ENCODE measurements at places on chromosomes 11 and 22.

DNA sequence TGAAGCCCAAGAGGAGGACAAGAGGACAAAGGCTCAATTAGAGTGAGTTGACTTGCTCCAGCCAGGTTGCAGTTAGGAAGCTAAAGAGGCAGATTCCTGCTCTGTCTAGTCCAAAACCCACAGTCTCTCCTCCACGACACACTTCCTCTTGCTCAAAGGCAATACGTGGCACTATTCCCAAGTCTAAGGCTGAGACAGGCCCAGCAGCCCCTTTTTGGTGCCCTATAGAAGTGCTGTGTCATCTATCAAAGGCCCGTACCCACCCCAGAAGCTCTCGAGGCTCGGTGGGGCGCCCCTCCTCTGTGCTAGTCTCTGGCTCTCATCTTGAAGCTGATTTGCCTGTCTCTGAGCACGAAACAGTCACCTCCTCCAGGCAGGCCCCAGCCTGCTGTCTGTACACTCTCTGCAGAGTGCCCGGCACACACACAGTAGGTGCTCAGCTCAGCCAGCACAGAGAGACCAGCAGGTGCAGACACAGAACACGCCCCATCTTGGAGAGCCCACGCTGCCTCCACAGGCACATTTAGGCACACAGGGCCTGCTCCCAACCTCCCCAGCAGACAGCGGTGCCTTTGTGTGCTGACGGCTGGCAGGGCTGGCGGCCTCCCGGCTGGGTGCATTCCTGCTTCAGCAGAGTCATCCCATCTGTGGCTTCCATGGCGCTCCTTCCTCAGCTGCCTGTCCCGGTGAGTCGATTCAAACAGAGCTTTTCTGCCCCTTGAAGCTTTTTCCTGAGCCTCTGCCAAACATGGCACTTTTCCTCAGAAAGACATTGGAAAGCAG, 52.8 kb downstream of the MYH9 start:
- DNase-seq, result no peak

DNA sequence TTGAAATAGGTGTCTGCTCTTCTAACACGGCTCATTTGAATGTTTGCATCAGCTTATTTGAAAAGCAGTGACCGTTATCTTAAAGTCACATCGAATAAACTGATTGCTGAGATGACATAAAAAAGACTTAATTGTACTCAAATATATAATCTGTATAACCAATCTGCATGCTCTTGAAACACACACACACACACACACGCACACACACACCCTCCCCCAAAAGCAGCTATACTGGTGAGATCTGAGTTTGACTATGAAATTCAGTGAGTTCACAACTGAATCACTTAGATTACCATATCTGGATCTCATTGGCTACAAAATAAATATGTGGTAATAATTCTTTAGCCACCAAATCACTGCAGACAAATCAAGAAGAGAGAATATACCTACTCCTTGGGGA, 3.8 kb upstream of the IFTAP start:
- DNase-seq, result no peak

GRCh38 chr22:48485149-48486133, 1342.2 kb downstream of the BRD1 start:
- no peak for DNase-seq

GRCh38 chr11:47004595-47005033, 68.1 kb downstream of the CSTPP1 start:
- peak; percentile 20 for DNase-seq

DNA sequence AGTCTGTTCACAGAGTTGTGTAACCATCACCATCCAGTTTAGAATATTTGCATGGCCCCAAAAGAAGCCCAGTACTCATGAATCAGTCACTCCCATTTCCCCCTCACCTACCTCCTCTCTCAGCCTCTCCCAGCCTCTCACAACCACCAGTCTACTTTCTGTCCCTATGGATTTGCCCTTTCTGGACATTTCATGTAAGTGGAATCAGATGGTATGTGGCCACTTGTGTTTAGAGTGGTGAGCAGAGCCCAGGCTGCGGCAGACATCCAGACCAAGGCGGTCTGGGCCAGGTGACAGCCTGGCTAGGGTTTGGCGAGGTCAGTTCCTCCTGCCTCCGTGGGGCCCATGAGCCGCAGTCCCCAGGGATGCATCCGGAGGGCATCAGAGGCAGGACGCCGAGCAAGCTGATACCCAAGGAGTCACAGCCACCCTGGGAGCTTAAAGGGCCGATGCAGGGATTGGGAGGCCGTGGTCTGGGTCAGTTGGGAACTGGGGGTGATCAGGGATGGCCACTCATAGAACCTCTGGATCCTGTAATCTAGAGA, 53.3 kb upstream of the CLDN5 start:
- no peak for DNase-seq

DNA sequence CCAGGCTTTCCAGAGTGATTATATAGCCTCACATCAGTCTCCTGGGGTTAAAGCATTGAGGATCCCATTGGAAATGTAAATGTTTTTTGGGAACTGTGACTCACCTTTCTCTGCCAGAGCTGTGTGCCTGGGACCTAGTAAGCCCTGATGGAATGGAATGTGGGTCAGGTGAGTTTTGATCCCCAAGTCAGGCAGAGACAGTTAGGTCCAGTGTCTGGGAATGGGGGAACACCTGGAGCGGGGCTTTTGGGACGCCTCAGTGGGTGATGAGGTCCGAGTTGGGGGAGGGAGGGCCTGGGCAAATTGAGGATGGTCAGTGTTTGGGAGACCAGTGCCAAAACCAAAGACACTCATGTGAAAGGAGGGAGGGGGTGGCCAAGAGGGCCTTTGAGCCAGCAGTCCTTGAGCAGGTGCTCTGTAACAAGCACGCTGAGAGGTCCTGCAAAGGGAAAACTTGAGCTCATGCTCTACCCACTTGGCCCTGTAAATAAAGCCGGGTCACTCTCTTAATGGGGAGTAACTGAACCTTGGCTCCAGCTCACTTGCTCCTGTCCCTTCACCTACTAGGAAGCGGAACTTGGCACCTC, 104.7 kb downstream of the NAV2 start:
- DNase-seq, result no peak

DNA sequence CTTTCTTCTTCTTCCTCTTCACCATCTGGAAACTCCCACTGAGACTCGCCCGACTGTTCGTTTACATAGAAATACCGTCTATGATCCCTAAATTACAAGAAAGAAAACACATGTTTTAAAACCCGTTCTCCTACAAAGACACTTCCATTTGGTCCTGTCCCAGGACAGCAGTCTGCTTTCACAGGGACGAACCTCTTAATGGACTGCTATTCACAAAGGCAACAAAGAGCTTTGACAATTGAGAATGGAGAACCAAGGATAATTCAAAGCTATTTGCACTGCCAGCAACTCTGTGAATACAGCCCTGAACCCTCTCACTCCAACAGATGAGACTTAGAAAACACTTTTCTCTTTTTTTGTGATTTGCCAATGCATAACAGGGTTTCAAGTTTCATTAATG, 16.3 kb upstream of the AGBL2 start:
- DNase-seq, result no peak

DNA sequence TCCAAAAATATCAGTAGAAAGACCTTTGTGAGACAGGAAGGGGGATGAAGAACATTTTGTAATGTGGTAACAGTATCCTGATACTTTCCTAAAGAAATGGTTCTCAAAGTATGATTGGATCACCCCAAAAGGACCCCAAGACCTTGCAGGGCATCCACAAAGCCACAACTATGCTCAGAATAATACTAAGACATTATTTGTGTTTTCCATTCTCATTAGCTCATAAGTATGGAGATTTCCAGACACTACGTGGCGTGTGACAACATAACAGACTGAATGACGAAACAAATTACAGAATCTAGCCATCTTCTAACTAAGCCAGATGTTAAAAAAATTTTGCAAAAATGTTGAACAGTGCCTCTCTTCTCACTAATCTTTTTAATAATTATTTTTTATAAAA, 24.9 kb downstream of the CHEK2 start:
- no peak for DNase-seq

- no peak for DNase-seq
Measured at GRCh38 chr11:24142062-24142461, 354.8 kb upstream of the LUZP2 start.

GRCh38 chr11:119885067-119885466, 156.1 kb upstream of the NECTIN1 start:
- no peak for DNase-seq

- DNase-seq, result no peak
Measured at GRCh38 chr22:37631448-37632173, 7.9 kb upstream of the SH3BP1 start.

GRCh38 chr11:71267807-71268421, 15.5 kb upstream of the SHANK2 start:
- DNase-seq, result no peak

- DNase-seq, result no peak
Measured at GRCh38 chr11:110425751-110426545, 3.8 kb upstream of the FDX1 start.

GRCh38 chr11:117117681-117118080, 19.5 kb upstream of the SIK3 start:
- no peak for DNase-seq

- DNase-seq, result no peak
Measured at GRCh38 chr11:126383339-126384335, 28.2 kb downstream of the ST3GAL4 start.

GRCh38 chr11:32583459-32584271, at the start of gene EIF3M:
Gene EIF3M, plus strand, starts transcription at chr11:32583831. Its CDS starts 57 bp downstream, at chr11:32583888.
- DNase-seq, result peak; percentile 88

DNA sequence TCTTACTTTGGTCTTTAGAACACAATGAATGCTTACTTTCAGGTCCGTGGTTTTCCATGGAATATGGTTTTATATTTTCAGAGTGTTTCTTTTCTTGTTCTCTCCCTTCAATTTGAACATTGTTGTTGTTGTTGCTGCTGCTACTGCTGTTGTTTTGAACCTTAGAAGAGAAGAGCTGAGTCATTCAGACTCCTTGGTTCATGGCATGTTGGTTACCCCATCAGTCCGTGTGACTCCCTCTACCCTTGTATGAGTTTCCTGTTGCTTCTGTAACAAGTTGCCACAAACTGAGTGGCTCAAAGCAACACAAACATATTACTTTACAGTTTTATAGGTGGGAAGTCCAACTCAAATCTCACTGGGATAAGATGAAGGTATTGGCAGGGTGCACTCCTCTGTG, 511.0 kb downstream of the INSC start:
- no peak for DNase-seq

DNA sequence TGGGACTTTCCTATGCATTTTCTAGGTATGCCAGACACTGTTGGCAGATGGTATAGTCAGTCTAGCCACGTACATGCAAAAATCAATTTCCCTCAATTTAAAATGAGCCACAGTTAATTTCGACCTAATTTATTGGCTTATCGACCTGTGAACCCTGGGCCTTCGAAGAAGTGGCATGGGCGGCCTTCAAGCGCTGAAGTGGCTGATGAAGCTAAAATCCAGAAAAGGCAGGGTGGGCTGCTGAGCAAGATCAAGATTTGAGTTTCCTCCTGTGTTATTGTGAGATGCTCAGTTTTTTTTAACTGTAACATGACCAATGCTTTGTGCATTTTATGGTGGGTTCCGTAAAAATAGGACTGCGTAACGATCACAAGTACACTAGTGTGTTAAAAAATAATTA, 5.8 kb upstream of the SORL1-AS1 start:
- no peak for DNase-seq

GRCh38 chr11:97259434-97259833, 869.6 kb downstream of the JRKL start:
- DNase-seq, result no peak

DNA sequence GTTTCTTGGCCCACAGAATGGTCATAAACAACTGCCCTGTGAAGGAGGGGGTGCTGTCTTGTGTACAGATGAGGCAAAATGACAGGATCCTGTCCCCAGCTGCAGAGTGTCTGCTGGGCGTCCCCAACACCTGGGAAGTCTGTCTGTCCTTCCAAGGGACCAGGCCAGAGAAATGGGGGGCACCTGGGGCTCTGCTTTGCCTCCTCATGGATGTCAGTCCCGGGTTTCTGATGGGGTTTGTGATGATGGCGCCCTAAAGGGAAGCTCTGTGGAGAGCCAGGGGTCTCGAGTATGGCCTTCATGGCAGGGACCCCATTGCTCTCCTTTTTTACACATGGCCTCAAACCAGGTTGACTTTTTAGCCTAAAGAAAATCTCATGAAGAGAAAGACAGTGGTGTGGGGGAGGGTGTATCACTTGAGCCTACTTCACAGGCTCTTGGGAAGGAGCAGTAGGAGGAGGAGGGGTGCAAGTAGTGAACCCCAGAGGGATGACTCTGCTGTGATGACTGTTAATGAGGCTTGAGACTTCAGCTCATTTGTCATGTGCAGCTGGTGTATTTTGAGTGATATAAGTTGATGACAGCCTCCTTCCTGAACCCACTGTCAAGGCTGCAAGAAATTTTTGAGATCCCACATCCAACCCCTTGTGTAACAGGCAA, 40.6 kb upstream of the TUB start:
- no peak for DNase-seq

GRCh38 chr22:25775531-25775930, 33.5 kb downstream of the MYO18B start:
- no peak for DNase-seq

DNA sequence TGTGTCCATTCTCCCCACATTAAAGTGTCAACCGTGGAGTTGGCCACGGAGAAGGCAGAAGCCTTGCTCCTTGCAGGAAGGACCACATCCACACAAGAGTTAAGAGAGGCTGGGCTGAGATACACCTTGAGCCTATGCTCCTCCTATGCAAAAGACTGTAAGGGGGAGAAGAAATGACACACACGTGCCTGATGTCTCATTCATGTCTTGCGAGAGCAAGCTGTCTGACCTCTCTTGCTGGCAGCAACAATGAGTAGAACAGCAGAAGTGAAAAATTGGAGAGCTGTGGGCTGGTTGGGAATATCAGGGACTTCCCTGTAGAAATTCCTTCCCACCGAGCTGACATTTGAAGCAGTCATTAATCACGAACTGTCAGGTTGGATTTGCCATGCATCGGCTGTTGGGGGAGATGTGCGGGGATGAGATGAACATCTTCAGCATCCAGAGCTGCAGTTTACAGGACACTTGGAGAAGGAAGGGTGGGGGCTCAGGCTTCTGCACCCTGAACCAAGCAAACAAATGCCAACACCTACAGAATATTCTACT, 139.3 kb downstream of the MYO18B start:
- DNase-seq, result no peak

GRCh38 chr11:118916842-118917388, 8.8 kb downstream of the BCL9L start:
- DNase-seq, result no peak

GRCh38 chr22:50713008-50713385, 25.0 kb upstream of the ACR start:
- DNase-seq, result no peak

- DNase-seq, result no peak
Measured at GRCh38 chr11:82864268-82864667, 36.0 kb downstream of the PRCP start.

Measured in epithelial cell of prostate (primary cell).